Stimulated activated CD8-positive, alpha-beta memory T cell treated with anti-CD3 and anti-CD28 coated beads, Interleukin-15, amount 100 ng/mL, for 4 hours (primary cell): ENCODE measurements at places on chromosomes 7 and 10.

GRCh38 chr7:90178679-90179278, 24.5 kb downstream of the STEAP1 start:
- DNase-seq: no peak

GRCh38 chr7:149489391-149490024, 8.1 kb downstream of the ZNF746 start:
- DNase-seq: no peak

GRCh38 chr7:102306916-102307677, 20.4 kb downstream of the SH2B2 start:
- no peak for DNase-seq

- DNase-seq: no peak
Measured at GRCh38 chr7:157863906-157864810, 527.4 kb downstream of the DNAJB6 start.
